ENCODE measurements at places on chromosomes 3 and 15.

DNA sequence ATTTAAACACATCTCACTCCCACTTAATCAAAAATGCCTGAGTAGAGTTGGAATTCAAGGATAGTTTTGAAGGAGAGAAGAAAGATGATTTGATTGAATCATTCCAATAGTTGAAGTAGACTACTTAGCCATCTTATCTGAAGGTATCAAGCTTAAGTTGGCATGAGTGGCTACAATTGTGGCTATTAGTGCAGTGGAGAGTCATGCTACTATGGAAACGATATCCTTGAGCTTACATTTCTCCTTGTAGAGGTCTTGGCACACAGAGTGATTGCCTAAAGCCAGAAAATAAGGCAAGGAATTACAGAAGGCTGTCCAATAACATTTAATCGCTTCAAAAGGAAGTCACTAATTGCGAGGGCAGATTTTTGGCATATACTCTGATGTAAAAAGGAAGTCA lies 1022.7 kb downstream of the IGSF11 start:
- DNase-seq, result no peak

DNA sequence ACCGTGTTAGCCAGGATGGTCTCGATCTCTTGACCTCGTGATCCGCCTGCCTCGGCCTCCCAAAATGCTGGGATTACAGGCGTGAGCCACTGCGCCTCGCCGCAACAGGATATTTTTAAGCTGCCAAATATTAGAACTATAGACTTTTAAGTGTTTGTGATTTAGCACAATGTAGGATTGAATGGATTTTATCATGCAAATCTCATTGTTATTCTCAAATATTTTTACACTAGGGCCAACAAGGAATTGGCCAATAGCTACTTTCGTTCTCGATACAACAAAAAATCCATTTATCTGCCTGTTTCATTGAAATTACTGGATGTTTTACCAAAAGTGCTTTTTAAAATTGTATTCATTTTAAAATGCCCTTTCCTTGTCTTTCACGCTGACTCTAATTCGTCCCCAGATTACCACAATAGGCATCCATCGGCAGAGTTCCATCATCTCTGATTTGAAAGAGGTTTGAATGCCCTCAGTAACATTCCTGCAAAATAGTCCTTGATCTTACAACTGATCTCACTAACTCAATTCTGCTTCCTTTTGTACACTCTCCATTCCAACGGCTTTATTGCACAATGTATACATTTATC lies 99.6 kb upstream of the ROBO2 start:
- no peak for DNase-seq

DNA sequence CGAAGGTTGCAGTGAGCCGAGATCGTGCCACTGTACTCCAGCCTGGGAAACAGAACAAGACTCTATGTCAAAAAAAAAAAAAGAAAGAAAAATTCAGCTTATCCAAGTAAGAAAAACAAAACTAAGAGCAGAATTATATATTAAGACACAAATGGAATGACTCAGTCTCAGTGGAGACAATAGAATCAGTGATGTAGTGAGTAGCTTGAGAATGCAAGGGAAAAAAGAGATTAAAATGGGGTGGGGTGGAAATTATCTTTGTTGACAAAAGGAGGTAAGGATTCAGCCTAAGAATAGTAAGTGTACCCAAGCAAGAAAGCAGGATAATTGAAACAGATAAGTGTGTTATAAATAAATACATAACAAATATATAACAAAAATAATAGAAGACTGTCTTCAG lies 70.7 kb downstream of the BLM start:
- no peak for DNase-seq

DNA sequence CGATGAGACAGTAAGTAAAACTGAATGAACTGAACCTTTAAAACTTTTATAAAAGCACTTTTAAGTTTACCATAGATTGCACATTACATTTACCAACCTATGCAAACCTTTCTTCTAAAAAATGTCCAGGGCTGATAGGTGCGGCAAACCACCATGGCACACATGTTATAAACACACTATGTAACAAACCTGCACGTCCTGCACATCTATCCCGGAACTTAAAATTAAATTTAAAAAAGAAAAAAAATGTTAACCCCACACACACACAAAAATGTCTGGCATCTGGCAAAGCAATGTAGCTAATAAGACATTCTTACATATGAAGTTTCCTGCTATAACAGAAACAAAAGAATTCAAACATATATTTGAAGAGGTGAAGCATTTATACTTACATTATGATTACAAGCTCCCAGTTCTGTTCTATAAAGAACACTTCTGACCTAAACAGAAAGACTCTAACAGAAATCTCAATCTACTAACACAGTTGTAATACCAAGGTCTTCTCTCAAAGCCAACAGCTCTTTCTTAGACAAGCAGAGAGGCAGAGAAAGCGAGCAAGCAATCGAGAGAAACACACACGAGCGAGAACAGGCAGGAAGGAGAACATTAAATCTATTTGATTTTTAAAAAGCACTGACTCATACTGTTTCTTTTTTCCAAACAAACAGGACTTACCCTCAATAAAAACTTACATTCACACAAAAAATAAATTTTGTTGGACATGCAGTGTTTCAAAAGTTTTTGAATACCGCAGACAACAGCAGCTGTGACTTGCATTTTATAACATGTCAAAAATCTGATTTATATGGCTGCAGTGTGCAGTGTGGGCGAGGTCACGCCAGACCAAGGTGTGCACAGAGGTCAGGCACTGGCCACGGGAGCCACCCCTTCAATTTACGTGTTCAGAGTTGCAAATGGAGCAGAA lies at the start of gene NRG4:
TSS of gene NRG4 (minus strand) at position 798 of the 925 bp plus-strand sequence. CDS start 1,194 bp downstream, outside the sequence.
- DNase-seq, result no peak

DNA sequence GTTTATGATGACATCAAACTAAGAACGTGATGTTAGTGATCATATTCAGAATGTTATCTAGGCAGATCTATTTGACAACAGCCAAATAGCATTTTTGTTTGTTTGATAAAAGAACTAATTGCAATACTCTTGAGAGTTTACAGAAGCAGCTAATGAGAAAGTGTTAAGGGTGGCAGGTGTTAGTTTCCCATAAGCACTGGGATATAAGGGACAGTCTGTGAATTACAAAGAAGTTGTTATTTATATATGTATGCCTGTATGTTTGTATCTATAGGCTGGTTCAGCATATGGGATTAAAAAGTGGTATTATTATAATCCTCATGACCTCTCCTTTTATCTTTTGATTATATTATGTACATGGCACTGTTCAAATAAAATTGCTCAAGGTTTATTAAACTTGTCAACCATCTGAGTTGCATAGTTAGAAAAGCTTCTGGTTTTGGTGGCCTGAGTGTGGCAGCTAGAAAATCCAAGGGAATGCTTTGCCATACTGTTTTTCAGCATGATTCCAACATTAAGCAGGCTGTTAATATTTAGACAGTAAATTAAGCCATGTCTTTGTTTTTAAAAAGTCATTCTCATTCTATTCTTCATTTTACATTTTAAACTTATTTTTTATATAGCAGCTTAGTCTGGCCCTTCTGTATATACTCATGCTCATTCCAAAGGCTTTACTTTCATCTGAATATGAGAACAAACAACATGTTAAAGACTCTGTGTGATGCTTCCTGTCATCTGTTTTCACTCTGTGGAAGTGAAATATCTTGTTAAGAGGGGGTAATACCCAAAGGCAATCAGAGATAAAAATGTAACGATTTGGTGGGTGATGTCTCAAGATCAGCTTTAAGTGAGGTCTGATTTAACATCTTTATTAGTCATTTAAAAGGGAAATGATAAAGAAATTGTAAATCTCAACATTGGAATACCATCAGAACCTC lies 13.1 kb downstream of the ROBO2 start:
- DNase-seq, result no peak

DNA sequence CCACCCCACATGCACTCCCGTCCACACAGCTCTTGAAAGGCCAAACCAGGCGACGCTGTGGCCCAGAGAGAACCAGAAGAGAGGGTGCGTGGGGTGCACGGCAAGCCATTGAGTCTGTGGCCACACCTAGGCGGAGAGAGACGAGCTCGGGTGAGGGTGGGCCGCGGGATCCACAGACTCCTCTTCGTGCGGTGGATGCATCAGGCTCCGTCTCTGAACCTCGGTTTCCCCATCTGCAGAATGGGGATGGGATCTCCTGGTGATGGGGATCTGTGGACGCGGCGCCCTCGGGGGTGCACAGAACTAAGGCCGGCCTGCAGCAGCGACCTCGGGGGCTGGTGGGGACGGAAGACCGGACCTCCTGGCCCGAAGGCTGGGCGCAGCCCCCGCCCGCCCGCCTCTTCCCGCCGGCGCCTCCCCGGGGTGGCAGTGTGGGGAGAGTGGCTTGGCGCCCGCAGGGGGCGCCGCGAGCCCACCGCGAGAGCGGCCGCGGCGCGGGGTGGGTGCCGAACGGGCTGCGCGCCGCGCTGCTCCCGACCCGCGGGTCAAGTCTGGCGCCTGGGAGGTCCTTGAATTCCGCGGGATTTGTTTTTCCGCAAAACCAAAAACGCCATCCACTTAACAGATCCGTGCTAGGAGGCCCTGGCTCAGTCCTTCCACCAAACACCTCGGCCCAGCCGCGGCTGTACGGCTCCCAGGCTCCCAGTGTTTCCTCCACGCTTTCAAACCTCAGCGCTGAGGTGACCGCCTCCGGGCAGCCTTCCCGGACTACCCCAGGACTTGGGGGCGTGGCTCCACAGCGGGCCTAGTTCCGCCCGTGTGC lies 13.2 kb upstream of the ADPGK start:
- no peak for DNase-seq

- no peak for DNase-seq
Measured at GRCh38 chr15:88202231-88202630, 54.3 kb downstream of the NTRK3 start.

GRCh38 chr15:82263350-82263749 lies 732 bp downstream of the SAXO2 start:
- DNase-seq, result no peak

DNA sequence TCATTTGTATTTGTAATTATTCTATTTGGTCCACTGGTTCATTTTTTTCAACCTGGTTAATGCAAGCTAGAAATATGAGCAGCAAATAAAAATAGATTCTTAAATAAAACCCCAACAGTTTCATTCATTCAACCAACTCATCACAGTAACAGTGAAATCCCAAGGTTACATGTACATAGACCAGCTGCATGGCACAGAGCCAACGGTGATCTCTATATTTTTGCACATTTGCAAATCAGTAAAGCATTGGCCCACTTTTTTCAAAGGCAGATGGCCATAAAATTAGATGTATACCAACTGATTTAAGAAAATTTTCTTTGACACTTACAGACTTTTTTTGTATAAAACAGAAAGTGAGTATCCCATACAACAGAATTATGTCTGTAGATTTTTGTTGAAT lies 49.3 kb downstream of the STRIT1 start:
- DNase-seq, result no peak

GRCh38 chr15:36757189-36757814 lies 177.9 kb downstream of the CDIN1 start:
- DNase-seq, result no peak
